ENCODE measurements at places on chromosomes 2 and 18.

GRCh38 chr2:47551800-47552525 is 149.0 kb downstream of the MSH2 start:
- no peak for DNase-seq

- no peak for DNase-seq
Observed at GRCh38 chr2:186909095-186909494, 60.1 kb upstream of the ZSWIM2 start.

DNA sequence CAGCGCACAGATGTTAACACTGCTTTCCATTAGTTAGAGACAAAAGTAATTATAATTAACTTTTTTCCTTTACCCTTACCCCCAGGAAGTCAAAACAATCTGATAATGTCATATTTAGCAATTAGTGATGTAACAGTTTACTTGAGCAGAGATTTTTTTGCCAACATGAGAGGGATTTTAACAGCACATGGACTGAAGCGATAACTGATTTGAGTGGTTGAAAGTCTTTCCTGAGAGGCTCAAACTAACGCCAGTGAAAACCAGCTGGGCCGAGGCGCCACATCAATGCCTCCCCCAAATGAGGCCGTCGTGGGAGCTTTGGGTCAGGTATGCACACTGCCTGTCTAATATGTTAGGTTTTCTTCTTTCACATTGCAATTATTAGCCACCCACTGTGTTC is 469.9 kb upstream of the SMIM21 start:
- no peak for DNase-seq

GRCh38 chr2:2635025-2635528 is 304.0 kb upstream of the MYT1L start:
- no peak for DNase-seq

DNA sequence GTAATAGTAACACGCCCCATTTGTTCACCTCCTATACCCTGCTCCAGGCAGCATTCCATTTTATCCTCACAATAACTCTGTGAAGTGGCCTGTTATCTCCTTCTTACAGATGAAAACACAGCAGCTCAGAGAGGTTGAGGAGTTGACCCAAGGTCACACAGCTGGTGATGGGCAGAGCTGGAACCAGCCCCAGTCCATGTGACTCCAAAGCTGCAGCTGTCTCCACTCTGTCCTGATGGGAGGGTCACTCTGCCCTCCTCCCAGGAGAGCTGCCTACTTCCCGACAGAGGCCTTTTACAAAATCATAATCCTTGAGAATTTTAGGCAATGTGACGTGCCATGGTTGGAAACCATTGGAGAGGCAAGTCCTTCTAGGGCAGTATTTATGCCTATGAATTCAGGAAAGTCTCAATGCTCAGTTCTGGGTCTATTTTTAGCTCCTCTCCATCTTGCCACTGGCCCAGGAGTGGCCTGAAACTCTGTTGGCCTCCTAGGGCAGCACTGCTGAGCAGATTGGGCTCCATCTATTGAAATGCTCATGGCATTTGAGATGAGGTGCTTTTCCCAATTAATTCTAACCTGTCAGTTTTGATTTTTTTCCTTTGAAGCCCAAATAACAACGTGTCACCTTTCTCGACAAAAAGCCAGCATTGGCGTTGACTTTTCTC is 162.0 kb upstream of the MSH6 start:
- no peak for DNase-seq

GRCh38 chr2:192515937-192516336 is 321.2 kb upstream of the TMEFF2 start:
- no peak for DNase-seq

- DNase-seq: no peak
Observed at GRCh38 chr2:26709323-26710110, 17.0 kb downstream of the KCNK3 start.

- DNase-seq: no peak
Observed at GRCh38 chr18:59200787-59201186, 19.2 kb upstream of the GRP start.

DNA sequence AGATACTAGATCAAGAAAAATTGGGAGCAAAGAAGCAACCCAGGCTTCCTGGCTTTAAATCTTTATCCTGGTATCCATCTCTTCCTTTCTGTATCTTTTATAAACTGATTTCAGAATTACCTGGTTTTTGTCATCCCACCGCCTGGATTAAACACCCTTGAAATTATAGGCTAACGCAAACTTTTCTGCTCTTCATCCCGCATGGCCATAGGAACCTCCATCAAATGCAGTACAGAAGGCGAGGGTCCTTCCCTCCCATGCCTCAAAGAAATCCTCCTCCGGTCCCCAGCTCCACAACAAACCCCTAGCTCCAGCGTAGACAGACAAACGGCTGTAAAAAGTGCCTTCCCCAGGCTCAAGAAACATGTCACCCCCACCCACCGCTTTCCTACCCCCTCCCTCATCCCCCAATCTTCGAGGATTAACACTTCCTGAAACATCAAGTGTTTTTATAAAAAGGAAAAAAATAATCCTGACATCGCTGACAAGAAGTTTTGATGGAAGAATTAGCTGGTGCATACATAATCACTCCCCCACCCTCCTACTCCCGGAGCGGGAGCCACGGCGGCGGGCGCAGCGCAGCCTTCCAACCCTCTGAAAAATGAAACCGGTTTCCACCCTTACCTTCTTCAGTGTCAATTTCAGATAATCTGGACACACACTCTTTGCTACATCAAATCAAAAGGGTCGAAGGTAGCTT is 7.6 kb downstream of the DLX1 start:
- no peak for DNase-seq

- no peak for DNase-seq
Observed at GRCh38 chr2:201709747-201710146, 11.3 kb upstream of the MPP4 start.

GRCh38 chr2:238023608-238024007 is 37.2 kb upstream of the SCLY start:
- no peak for DNase-seq

Measured in GM06990 (cell line).